Activated CD8-positive, alpha-beta memory T cell treated with anti-CD3 and anti-CD28 coated beads for 24 hours (primary cell): ENCODE measurements at places on chromosomes 5 and 9.

DNA sequence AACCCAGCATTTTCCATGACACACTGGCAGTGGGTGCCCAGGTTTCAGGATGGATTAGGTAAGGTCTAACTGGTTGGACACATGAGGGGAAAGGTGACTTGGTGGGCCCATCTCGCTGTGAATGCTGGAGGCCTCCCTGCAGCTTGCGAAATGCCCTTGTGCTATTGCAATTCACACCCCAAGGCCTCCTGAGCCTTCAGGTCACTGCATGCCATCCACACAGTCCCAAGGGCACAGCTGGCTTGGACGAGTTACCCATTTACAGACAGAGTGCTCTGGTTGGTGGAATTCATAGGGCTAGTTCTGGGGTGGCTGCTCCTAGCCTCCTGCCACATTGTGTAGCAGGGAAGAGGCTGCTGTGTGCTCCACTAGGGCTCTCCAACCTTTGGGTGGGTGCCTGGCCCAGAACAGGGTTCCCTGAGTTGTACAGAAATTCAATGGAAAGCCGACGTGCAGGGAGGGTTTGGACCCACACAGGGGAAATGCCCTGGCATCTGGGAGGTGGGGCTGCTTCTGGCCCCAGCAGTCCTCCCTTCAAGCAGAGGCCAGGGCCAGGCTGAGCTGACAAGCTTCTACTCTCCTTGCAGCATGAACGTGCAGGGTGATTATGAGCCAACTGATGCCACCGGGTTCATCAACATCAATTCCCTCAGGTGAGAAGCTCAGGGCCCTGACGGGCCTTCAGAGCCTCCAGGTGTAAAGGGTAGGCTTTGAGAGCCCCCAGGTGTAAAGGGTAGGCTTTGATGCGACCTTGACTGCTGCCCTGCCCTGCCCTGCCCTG is 54.3 kb downstream of the ASS1 start:
- no peak for DNase-seq

GRCh38 chr5:19975795-19976194 is 12.2 kb downstream of the CDH18 start:
- no peak for DNase-seq

DNA sequence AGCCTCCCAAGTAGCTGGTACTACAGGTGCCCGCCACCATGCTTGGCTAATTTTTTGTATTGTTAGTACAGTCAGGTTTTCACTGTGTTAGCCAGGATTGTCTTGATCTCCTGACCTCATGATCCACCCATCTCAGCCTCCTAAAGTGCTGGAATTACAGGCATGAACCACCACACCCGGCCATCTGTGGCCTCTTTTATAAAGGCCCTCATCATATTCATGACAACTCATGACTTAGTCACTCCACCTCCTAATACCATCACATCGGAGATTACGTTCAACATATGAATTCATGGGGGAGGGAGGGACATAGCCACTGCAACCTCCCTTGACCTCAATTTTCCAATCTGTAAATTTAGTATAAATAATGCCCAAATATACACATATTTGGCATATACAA is 27.2 kb upstream of the PLCXD3 start:
- no peak for DNase-seq

DNA sequence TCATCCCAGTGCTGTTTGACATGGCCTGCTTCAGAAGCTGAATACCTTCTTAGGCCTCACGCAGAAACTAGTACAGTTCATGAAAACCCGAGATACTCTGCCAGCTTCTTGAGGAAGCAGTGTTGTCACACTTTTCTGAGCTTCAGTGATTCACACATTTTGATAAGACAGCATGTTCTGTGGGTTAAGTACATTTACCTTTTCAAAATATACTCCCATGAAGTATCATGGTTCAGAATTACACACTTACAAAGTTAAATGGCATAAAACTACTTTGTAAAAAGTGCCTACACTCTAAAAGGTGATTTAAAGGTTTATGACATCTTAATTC is 56.9 kb downstream of the VCAN start:
- DNase-seq: no peak

DNA sequence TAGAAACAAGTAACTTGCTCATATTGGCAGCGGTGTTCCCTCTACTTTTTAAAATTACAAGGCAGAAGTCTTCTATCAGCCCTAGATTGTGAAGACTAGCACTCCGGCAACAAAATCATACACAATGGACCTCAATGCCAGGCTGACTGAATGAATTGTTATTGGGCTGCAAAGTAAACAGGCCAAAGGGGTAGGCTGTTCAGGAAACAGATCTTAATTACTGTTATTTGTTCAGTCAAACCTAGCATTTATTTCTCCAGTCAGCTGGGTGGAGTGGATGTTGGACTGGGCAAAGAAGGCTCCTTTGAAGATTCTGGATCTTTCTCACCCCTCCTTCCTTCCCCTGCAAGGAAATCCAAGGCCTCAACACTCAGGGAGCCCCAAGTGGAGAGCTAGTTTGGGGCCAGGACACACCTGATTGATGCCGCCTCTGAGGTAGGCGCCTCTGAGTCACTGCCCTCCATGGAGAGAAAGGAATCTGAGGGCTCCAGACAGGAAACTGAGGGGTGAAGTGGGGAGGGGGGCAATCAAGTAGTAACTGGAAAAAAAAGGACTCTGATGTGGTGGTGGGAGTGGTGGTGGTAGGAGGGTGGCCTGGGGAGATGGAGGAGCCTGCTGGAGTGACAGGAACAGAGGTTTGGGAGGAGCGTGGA is 35.5 kb downstream of the SERINC5 start:
- no peak for DNase-seq

GRCh38 chr5:56037531-56038010 is 42.8 kb upstream of the IL6ST start:
- DNase-seq: no peak

DNA sequence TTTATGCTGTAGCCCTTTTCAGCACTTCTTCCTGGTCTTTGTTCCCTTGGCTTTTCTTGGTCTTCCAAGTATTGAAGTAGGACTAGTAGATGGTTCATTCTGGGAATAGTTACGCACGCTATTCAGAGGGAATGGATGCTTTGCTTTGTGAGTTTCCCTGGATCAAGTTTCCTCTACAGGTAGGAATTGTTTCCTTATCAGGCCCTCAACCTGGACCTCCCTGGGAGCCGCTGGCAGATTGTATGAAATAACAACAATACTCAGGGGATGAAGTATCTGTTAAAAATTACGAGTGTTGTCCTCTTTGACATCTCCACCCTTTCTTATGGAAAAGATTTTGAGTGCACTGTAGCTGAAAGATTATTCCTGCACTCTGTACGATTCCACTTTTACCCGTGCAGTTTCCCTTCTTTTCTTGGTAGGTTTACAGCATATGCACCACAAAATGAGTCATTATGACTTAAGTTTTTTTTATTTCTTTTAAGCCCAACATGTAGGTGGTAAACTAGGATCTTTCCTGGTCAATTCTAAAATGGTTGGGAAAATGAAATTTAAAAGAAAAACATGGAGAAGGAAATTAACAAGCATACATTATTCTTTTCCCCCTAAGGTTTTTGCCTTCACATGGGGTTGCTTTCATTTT is 57.9 kb downstream of the ARHGAP26 start:
- DNase-seq: no peak

DNA sequence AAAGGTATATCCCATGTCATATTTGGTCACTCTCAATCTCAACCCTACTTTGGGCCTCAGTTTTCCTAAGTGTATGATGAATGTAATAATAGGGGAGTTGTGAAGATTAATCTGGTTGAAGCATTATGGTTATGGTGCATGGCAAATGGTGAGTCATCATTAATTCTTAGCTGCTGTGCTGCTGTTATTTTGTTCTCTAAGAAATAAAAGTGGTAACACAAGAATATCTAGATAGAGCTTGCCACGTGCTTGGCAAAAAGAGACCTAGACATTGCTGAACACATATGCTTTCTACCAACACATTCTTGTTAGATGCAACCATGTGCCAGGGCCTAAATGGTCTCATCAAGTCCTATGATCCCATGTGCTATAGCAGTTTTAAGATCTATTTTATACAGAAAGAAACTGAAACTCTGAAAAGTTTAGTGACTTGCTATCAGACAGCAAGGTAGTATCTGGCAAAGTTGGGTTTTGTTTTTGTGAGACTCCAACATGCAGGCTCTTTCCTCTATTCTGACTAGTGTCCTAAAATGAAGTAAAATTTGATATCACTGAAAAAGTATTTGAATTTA is 699.9 kb upstream of the MEF2C start:
- DNase-seq: no peak

DNA sequence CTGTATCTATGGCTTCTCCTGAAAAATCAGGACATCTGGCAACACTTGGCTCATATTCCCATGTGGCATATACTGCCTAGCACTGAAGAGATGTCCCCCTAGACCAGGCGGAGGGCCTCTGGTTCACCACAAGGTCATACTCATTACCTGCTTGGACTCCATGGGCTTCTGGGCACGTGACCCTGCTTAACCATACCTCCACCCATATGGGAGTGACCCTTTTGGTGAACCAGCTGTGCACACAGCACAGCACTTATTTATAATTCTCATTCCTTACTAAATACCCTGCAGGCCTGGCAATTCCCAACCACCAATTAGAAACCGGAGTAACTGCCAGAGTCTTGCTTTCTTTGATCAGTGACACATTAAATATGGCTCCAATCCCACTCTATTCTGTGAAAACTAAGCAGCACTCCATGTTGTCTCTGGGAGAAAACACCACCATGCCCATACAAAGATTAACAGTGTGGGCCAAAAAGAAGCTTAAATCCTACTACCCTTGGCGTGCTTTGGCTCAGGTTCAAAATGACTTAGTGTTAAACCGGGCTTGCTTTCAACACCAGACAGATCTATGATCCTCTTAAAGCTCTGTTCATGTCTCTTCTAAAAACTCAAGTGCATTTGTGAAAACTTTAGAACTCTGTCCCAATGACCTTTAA is 57.7 kb downstream of the MTMR12 start:
- no peak for DNase-seq

DNA sequence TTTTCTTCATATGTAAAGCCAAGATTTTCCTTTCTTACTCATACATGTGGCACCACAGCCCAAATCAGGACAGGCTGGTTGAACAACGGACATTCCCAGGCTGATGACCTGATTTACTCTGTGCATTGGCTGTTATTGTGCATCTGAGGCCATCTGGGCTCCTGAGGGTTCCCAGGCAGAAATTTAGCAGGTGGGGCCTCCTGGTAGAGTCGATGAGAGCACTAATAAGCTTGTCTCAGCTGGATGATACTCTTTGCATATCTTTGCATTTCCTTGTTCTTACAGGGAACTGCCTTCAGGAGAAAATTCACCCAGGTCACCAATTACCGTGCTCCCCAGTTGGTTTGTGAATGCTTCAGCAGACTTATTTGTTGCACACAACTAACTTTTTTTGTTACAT is 605.1 kb downstream of the ELAVL2 start:
- no peak for DNase-seq

DNA sequence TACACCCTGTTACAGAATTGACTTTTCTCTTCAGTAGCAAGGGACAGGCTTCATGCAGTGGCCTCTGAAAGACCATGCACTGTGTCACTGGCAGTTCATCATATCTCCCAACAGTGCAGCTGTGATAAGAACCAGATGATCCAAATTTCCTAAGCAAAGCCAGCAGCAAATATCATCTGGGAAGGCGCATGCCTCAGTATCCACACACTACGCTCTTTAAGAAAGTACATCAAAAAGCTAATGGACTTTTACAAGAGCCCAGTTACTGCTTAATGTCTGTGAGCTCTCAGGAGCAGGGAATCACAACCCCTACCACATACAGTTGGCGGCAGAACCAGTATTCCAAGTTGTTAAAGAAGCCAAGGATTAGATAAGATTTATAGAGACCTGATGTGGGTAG is 25.1 kb downstream of the ADAMTSL1 start:
- no peak for DNase-seq

GRCh38 chr5:139684881-139685749 is 37.0 kb downstream of the CXXC5 start:
- no peak for DNase-seq

GRCh38 chr9:74458832-74459231 is 38.3 kb upstream of the RORB start:
- DNase-seq: no peak

DNA sequence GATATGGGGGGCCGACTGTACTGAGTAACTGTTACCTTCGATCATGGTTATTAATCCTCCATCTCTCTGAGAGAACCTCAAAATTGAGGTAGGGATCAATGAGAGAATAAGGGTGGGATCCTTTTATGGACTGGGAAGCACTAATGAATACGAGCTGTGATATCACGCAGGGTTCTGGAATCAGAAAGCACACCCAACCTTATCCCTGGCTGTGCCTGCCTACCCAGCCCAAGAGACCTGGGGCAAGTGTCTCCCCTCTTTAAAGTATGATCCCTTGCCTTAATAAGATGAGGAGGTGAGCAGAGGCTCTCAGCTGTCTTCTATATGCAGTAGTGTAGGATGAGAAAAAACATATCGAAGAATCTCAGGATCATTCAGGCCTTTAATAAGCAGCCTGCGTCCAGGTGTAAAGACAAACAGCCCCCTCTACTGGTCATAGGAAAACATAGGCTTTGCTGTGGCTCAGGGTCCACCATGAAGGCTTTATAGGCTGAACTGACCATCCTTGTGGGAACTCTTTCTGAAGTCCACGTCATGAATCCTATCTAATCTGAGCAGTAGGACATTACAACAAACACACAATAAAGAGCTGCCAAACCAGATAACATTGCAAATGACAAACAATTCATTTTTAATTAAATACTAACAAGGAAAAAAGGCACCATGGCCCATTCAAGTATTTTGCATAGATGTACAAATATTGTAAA is 16.8 kb downstream of the NIPAL4 start:
- no peak for DNase-seq

GRCh38 chr9:120875954-120876841 is 790 bp downstream of the PHF19 start:
- peak; percentile 93 for DNase-seq
